ENCODE measurements at places on chromosomes 2 and 18.

DNA sequence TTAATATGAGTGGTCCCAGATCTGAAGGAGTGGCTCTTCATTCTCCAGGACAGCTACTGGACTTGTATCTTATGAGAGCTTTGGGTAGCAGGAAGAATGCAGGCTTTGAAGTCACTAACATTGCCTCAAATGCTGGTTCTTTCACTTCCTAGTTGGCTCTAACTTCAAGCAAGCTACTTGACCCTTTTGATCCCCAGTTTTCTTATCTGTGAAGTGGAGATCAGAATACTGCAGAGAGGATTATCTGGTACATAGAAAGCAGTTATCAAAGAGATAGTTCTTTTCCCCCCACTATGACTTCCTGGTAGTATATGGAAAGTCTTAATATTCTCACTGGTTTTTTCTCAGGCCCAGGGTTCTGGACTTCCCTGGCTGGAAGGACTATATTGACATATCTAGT is 3.4 kb upstream of the PLCL1 start:
- no peak for DNase-seq

- no peak for DNase-seq
These were observed 193.5 kb upstream of the TCF4 start for GRCh38 chr18:55781481-55781957.

DNA sequence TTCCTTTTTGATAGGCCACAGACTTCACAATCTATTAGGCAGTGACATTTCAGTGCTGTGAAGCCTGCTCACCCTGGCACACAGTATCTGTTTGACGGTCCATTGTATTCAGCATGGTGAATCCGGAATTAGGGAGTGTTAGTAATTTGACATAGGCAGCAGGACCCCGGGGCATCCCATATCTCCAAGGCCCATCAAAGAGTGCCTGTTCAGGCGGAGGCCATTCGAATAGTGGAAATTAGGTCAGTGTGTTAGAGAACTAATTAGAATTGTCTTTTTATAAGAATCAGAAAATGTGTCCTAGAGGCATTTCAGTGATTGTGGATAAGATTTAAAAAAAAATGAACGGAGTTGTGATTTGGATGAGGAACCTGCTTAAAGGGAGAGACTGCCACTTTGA is 818.8 kb upstream of the SOX11 start:
- no peak for DNase-seq

GRCh38 chr18:27404855-27405254 is 219.7 kb upstream of the CHST9 start:
- no peak for DNase-seq

DNA sequence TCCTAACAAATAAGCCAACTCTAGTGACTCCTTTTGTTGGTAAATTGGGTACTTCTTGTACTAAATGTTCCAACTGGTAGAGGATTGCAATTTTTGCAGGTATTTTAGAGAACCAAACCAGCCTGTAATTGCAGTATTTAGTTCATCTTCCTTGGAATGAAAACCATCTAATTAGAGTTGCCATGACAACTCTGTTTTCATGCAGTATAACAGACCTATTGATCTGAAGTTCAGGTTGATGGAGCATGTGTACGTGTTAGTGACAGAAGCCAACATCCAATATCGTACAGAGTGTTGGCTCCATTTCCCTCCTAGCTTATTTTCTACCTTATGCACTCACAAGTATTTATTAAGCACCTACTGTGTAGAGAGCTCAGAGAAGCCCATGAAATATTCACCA is 176.3 kb upstream of the FOSL2 start:
- DNase-seq: no peak

GRCh38 chr18:3584266-3584861 is 134.4 kb downstream of the TGIF1 start:
- DNase-seq: no peak

GRCh38 chr2:231554748-231555545 is 24.7 kb upstream of the NMUR1 start:
- DNase-seq: no peak

GRCh38 chr2:177015356-177015923 is 197.2 kb upstream of the HNRNPA3 start:
- no peak for DNase-seq

DNA sequence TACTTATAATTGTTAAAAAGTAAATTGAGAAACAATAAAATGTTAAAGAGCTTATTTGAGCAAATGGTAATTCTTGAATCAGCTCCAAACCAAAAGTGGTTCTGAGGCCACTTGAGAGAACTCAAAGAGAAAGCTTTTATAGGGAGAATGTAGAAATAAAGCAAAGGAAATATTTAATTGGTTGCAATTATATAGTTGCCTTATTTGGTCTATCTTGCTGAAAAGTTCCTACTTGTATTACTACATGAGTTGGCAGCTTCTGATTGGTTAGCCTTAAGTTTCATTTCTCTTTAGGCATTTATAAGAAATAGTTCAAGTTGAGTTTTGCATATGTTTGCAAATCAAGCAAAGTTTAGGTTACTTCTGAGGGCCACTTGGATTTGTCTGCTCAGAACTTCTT is 38.1 kb downstream of the SCN2A start:
- DNase-seq: no peak

DNA sequence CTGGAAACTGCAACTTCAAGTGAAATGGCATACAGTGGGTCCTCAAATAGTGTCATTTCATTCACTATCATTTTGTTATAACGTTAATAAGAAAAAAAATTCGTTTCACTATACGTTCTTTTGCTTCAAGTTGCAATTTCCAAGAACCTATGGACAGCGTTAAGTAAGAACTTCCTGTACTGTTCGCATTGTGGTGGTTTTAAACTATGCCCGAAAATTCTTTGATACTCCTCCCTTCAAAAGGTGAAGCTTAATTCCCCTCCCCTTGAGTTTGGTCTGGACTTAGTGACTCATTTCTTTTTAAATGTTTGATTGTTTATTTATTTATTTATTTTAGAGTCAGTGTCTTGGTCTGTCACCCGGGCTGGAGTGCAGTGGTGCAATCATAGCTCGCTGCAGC is 20.7 kb downstream of the GNLY start:
- no peak for DNase-seq

- DNase-seq: no peak
These were observed 40.5 kb downstream of the PREPL start for GRCh38 chr2:44320832-44321231.

DNA sequence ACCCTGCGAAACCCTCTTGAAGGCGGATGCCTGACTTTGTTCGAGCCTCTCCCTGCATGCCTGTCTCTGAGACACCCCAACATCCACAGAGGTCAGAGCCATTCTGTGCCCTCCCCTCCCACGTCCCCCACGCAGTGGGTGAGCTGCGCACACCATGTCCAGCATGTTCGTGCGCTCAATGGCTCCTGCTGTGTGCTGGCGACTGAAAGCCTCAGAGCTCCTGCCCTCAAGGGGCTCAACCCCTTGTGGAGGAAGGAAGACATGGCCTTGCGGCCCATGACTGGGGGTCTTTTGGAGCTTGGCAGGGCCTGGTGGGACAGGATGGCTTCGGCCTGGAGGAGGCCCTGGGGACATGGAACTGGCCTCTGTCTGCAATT is 45.7 kb downstream of the ANKMY1 start:
- DNase-seq: no peak

GRCh38 chr18:51425475-51425874 is 228.0 kb upstream of the MEX3C start:
- no peak for DNase-seq

GRCh38 chr2:128789776-128790455 is 471.2 kb upstream of the HS6ST1 start:
- no peak for DNase-seq

GRCh38 chr18:80041424-80041823 is 7.2 kb downstream of the RBFA start:
- no peak for DNase-seq

GRCh38 chr2:208300847-208301618 is 35.0 kb downstream of the PIKFYVE start:
- DNase-seq: no peak

DNA sequence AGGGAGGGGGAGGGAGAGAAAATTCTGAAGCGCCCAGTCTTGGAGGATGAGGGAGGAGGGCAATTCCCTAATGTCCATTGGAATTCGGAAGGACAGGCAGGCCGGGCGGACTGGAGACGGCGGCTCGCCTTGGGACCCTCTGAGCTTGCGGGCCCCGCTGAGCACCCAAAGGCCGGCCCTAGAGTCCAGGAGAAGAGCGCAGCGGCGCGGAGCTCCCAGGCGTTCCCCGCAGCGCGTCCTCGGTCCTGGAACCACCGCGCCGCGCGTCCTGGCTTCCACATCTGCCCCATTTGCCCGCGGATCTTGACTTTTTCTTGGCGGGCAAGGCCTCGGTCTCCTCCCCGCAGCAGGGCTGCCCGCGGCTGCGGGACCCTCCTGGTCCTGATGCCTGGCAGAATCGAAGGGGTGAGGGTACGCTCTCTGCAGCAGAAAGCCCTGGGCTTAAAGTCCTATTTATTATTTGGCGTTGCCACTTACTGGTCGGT is 675 bp upstream of the MLPH start:
- no peak for DNase-seq

Measured in activated gamma-delta T cell treated with Interleukin-2 at 50 U/mL for 16 hours (primary cell).